Cortex of kidney (tissue), 1 donor: ENCODE measurements at places on chromosomes 16 and 17.

GRCh38 chr17:10556301-10557005 lies 7.0 kb upstream of the MYH2 start:
- no peak for DNase-seq

GRCh38 chr16:49585143-49585832 lies 211.7 kb downstream of the C16orf78 start:
- no peak for DNase-seq

DNA sequence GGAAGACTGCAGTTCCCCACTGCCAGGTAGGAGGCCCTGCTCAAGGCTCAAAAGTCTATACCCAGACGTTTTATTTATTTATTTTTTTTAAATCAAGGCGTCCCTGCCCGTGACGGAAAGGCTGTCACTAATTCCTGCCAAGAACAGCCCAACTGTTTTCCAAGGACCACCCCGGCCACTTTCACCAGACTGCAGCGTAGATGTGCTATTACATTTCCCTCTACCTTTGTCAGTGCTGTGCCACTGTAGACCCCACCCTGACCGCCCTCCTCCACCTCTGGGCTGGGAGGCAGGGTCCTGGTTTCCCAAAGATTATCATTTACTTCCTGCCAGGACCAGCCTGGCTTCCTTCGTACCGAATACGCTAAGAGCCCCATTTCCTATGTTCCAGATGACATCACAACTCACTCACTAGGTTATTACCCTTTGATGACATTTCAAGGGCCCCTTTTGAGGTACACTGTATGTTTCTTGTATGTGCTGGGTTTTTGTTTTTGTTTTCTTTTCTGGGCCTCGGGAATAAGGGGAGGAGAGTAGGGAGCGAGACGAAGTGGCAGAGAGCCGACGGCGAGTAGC lies 6.3 kb upstream of the RNF227 start:
- DNase-seq = no peak

DNA sequence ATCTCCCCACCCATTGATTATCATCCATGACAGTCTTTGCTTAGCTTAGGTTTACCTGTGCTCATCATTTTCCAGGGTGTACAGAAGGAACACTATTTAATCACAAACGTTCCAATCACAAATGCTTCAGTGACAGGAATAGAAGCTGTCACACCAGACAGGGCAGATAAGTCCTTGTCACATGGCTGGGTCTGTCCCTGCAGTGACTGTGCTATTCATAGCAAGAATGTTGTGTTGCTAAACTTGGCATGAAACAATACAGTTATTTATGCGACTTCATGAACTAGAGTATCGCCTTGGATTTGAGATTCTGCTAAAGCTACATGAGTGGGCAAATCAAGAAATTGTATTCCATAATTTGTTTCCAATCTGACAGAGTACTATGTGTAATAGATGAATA lies 108.4 kb downstream of the CDH13 start:
- DNase-seq = no peak

- no peak for DNase-seq
Measured at GRCh38 chr17:48754500-48755261, 26.1 kb upstream of the HOXB13 start.

DNA sequence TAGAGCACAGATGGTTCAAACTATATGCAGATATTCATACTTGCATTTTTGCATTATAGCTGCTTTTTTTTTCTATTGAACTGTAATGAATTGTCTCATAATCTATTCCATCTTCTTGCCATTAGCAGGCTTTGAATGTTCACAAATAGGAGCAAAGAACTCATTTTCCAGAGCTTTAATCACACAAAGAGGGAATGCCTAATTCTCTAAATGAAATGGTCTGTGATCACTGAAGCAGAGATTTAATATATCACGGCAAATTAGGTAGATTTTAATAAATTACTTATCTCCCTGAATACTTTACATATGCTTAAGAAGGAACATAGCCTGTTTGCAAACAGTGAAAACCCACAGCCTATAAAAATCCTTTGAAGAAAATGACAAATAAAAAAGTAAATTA lies 97.6 kb upstream of the AKTIP start:
- no peak for DNase-seq

GRCh38 chr16:85602402-85603202 lies 10.5 kb upstream of the GSE1 start:
- DNase-seq = no peak

DNA sequence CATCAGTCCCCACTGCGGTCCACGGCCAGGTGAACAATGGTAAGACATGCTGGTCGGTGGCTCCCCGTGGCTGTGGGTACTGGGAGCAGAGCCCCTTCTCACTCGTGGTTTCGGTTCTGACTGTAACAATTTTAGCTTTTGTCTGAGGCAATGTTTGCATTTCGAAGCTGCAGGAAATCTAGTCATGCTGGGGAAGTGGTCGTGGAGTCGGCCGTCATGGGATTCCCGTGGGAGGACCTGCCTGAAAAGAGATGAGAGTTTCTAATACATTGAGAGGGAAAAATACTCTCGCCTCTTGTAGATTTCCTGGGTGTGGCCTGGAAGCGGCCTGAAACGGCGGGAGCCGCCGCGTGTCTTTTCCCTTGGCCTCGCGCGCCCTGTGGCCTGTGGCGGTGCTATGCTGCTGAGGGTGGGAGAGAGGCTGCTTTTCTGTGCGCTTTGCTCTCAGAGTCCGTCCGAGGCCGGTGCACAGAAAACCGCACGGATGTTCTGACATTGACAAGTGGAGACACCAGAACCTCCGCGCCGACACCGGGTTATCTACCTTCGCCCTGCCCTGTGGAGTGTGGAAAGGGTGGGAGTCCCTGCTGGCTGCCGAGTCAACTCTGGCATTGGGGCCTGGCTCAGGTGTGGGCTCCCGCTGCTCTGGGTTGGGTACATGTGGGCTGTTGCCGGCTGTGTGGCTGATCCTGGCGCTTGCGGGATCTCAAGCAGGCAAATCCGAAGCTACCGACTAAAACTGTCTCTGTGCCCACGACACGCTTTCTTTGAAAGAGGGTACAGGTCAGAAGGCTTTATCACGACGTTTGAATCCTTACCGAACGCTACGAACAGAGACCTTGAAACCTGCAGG lies 60.8 kb downstream of the WDR45B start:
- no peak for DNase-seq

DNA sequence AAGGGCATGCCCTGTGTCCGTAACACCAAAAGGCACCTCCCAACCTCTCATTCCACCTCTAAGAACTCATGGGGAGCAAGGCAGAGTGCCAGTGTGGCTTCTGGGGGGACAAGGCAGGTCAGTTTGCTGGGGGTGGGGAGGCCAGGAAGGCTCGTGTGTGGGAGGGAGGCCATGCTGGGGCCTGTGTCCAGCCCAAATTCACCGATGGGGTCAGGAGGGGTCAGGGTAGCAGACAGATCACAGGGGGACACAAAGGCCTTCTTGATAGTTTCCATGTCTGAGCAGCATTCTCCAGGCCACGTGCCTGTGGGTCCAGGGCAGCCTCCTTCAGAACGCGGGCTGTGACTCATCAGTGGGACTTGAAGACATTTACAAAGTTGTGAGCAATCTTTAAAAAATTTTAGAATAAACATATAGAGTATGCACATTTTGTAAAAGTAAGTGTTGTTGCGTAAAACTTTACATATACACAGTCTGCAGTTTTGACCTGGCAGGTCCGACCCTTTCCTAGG lies 20.9 kb downstream of the SPACA3 start:
- no peak for DNase-seq

DNA sequence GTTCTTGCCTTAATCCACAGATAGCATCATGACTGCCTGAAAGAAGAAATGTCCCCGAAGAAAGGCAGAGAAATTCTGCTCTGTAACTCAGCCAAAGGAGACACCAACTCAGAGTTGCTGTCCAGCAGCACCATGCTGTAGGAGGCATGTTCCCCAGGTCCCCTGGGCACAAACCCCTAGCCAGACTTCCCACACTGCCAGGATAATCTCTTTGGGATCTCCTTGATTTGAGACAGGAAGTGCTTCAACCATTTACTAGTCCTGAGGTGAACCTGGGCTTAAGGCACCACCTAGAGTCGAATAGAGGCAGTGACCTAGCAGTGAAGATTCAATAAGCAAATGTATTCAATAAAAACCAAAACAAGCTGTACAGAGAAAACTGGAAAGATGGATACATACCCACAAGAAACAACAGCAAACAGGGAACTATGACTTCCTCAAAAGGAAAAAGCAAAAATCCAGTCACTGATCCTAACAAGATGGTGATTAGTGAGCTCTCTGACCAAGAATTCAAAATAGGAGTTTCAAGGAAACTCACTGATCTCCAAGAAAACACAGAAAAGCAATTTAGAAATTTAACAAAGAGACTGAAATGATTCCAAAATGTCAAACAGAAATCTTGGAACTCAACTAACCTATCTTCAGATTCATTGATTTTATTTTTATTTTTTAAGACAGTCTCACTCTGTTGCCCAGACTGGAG lies 5.7 kb downstream of the OR4D2 start:
- no peak for DNase-seq

- no peak for DNase-seq
Measured at GRCh38 chr17:27532269-27533263, 76.3 kb downstream of the KSR1 start.

- no peak for DNase-seq
Measured at GRCh38 chr17:67574658-67575293, 143.0 kb upstream of the NOL11 start.

GRCh38 chr17:75774471-75774990 lies 9.5 kb upstream of the GALK1 start:
- no peak for DNase-seq

GRCh38 chr16:81891736-81892364 lies 112.8 kb downstream of the PLCG2 start:
- DNase-seq = no peak

GRCh38 chr16:66926961-66927436 lies 1.7 kb upstream of the RRAD start:
- DNase-seq = no peak

- no peak for DNase-seq
Measured at GRCh38 chr16:30958175-30959079, 873 bp downstream of the SETD1A start.

DNA sequence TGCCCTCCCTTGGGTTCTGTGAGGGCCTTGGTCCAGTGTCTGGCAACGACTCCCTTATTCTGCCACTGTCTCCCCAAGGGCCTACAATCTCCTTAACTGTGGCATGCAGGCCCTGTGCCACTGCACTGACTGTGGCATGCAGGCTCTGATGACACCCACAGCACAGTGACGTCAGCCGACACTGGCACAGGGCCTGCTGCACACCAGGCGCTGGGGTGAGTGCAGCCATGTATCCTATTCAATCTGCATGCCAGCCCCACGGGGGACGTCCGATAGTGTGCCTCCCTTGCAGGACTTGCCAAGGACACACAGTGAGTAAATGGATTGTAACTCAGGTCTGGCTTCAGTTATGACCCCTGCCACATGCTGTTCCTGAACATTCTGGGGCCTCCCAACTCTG lies 39.8 kb upstream of the RASD1 start:
- no peak for DNase-seq

- DNase-seq = no peak
Measured at GRCh38 chr16:81634380-81635062, 144.6 kb upstream of the PLCG2 start.

- no peak for DNase-seq
Measured at GRCh38 chr16:65181071-65181561, 59.3 kb upstream of the CDH11 start.

GRCh38 chr17:80408872-80409271 lies 6.1 kb upstream of the ENDOV start:
- DNase-seq = no peak

GRCh38 chr16:56513972-56514371 lies 5.9 kb downstream of the BBS2 start:
- DNase-seq = no peak

DNA sequence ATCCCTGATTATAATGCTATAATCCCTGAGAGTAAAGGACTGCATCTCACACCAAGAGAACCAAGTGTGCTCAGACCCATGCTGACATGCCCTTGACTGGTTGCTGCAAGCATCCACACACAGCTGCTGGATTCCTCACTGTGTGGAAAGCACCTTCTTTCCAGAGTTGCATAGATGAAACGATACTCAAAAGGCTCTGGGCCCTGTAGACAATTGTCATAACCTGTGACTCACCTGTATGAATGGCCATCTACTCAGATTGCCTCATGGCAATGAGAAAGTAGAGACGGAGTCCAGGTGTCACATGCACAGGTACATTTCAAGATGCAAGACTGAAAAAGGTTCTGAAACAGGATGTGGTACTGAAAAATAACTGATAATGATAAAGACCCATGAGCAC lies 58.1 kb downstream of the MPHOSPH6 start:
- DNase-seq = no peak

DNA sequence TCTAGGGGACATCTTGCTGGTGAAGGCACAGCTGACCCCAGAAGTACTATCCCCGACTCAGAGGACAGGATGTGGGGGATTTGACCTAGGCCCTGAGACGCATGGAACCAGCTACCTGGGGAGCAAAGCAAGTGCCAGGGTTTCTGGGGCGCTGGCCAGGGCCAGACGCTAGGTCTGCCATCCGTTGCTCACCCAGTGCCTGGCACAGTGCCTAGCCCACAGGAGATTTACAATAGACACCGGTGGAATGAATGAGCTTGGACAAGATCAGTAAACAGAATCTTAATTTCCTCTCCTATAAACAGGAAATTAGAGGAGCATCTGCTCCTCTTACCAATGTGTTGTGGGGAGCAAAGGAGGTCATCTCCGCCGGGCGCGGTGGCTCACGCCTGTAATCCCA lies 5.0 kb downstream of the RPRML start:
- no peak for DNase-seq

GRCh38 chr16:87978127-87978526 lies 26.9 kb downstream of the BANP start:
- DNase-seq = no peak

DNA sequence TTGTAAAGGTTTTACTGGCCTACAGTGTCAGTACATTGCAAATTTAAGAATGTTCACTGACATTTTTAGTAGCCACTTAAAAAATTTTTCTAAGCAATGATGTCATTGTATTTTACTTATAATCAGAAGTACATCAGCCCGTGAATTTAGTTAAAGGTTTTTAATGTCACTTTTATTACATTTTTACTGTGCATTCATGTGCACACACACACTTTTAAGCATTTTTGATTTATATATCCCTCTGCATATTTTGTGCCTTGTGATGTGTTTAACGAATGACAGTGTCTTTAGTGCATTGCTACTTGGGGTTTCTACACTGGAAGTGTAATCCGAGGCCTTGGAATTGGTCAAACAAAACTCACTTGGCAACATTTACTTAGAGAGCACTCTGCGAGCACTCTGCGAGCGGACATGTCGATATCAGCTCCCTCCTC lies 190.4 kb downstream of the WWOX start:
- no peak for DNase-seq

DNA sequence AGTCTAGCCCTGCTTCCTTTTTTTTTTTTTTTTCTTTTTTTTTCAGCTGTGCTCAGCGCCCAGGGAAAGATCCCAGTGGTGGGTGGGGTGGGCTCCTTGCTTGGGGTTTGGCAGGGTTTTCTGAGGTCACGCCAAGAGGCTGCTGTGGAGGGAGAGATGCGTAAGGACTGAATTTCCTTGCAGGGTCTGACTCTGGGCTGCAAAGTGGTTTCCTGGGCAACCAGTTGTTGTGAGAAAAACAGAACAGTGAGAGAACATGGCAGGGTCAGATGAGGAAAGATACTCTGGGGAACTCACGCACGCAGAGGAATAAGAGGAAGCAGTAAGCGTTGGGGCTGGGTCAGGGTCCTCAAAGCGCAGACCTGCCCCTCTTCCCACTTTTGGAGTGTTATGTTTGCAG lies 119.5 kb downstream of the IRF8 start:
- no peak for DNase-seq

GRCh38 chr16:11291091-11291703 lies 10.1 kb upstream of the PRM1 start:
- no peak for DNase-seq

GRCh38 chr16:67535201-67535600 lies 6.6 kb downstream of the RIPOR1 start:
- no peak for DNase-seq

- no peak for DNase-seq
Measured at GRCh38 chr16:9297437-9298113, 206.1 kb downstream of the HAPSTR1 start.
